ENCODE measurements at places on chromosomes 7 and 10. TPM values are rescaled to one million over a fixed set of nuclear protein-coding genes. Genes with fewer than 3 reads are reported as not detected.

The C10orf143 gene
- polyA plus RNA-seq: 2.6 TPM

The PGAM2 gene
- 2.1 TPM for polyA plus RNA-seq

The SFRP5 gene
- 0.67 TPM for polyA plus RNA-seq

The UNC5B gene
- polyA plus RNA-seq: 2.8 TPM

The FAM149B1 gene
- polyA plus RNA-seq: 25.2 TPM

The TSC22D4 gene
- 27.0 TPM for polyA plus RNA-seq

The CLDN3 gene
- polyA plus RNA-seq: 96.5 TPM

The VGF gene
- 8.6 TPM for polyA plus RNA-seq

The TMEM178B gene
- 0.43 TPM for polyA plus RNA-seq

The SEMA3D gene
- 0.91 TPM for polyA plus RNA-seq

The EIF4H gene
- polyA plus RNA-seq: 223 TPM

The CAV2 gene
- 27.2 TPM for polyA plus RNA-seq

The GHRHR gene
- polyA plus RNA-seq: not detected

The PAPOLB gene
- polyA plus RNA-seq: not detected

The SNX10 gene
- polyA plus RNA-seq: 16.1 TPM

The ARHGEF5 gene
- polyA plus RNA-seq: 4.6 TPM

The THSD7A gene
- polyA plus RNA-seq: 0.79 TPM

The MNX1 gene
- polyA plus RNA-seq: 0.11 TPM

The VPS37D gene
- 3.9 TPM for polyA plus RNA-seq

The OR2A42 gene
- not detected for polyA plus RNA-seq

The COG5 gene
- 8.8 TPM for polyA plus RNA-seq

The IKZF1 gene
- polyA plus RNA-seq: 3.4 TPM

The RNF133 gene
- polyA plus RNA-seq: not detected

The TAS2R41 gene
- not detected for polyA plus RNA-seq

The SLC29A4 gene
- polyA plus RNA-seq: 39.1 TPM

The SCIN gene
- 2.3 TPM for polyA plus RNA-seq

The GPR22 gene
- polyA plus RNA-seq: 0.01 TPM

The COL17A1 gene
- polyA plus RNA-seq: 0.12 TPM

The GIMAP5 gene
- 7.2 TPM for polyA plus RNA-seq

The PRPS1L1 gene
- polyA plus RNA-seq: not detected

The GATA3 gene
- 1.6 TPM for polyA plus RNA-seq

The SLC13A1 gene
- polyA plus RNA-seq: not detected

The EBF3 gene
- 12.6 TPM for polyA plus RNA-seq

The IFIT5 gene
- 3.6 TPM for polyA plus RNA-seq

The STK31 gene
- polyA plus RNA-seq: 0.34 TPM

The CPVL gene
- polyA plus RNA-seq: 2.6 TPM

The LYZL1 gene
- not detected for polyA plus RNA-seq

The SPDYE8 gene
- not detected for polyA plus RNA-seq

The MBL2 gene
- polyA plus RNA-seq: not detected

The ADIRF gene
- 135 TPM for polyA plus RNA-seq

The NUTM2E gene
- not detected for polyA plus RNA-seq

The NAT16 gene
- polyA plus RNA-seq: not detected

The CLCN1 gene
- 0.07 TPM for polyA plus RNA-seq

The SPAM1 gene
- polyA plus RNA-seq: not detected

The DLX6 gene
- not detected for polyA plus RNA-seq

The ARMS2 gene
- polyA plus RNA-seq: not detected

The RELN gene
- polyA plus RNA-seq: 0.59 TPM

The CHAT gene
- not detected for polyA plus RNA-seq

Data from adipose tissue (tissue), 3 donors.